ENCODE measurements at places on chromosomes 4 and X. TPM values are rescaled to one million over a fixed set of nuclear protein-coding genes. Genes with fewer than 3 reads are reported as not detected.
A peak's percentile ranks its signal among the peaks of the same experiment; 100 is the strongest.

PNMA6A gene
- total RNA-seq = 0.36 TPM

DNA sequence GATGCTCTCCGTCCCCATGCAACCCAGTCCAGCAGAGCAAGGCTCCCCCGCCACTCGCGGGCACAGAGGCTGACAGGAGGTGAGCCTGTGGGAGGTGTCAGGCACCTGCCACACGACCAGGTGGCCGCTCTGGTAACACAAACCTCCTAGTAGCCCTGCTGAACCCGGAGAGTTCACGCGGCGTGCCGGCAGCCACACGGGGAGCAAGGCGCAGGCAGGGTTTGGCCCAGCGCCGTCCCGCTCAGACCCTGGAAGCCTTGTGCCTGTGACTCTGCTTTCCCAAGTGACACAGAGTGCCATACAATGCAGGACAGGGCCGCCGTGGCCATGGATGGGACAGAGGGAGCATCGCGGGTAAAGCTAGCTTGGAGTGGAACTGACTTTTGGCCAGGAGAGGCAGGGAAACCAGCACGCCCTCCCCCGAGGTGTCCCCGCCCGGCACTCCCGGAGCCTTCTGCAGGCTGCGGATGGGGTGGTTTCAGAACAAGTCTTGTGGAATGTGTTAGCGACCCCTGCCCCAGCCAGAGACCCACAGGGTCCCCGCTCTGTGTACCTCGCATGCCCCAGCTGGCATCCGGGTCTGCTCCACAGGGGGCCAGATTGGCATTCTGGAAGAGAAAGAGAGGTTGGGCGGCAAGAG lies 44.7 kb upstream of the AFAP1 start:
- H3K27me3 ChIP-seq = no peaks in the 10 kb centered on the region
- DNase-seq = no peak
- H3K4me3 ChIP-seq = no peak overlapping the region
- H3K27ac ChIP-seq = peak overlapping the region; percentile 58
- peaks cover 19% of the 10 kb centered on the region for H3K4me1 ChIP-seq

- peaks cover 8% of the 10 kb centered on the region for H3K4me1 ChIP-seq
- no peak overlapping the region for H3K27ac ChIP-seq
- no peak overlapping the region for H3K4me3 ChIP-seq
- no peaks in the 10 kb centered on the region for H3K36me3 ChIP-seq
- no peak for DNase-seq
Observed at GRCh38 chr4:78297116-78297800, 240.1 kb downstream of the FRAS1 start.

DNA sequence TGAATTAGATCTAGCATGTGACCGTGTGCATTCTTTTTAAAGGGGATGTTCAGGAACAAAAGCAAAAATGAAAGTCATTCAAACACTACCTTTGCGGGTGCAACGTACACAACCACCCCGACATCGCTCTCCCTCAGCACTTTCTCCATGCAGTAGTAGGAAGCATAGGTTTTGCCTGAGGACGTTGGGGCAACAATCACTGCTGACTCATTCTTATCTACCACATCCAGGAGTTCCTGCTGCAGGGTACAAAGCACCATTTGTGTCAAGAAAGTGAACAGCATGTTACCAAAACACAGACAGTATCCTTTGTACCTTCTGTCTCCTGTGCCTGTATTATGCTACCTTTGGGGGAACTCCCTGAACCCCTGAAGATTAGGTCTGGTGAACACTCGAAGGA lies 58.6 kb downstream of the DDX60L start:
- no peak overlapping the region for H3K4me3 ChIP-seq
- no peaks in the 10 kb centered on the region for H3K36me3 ChIP-seq
- no peaks in the 10 kb centered on the region for H3K27me3 ChIP-seq

DNA sequence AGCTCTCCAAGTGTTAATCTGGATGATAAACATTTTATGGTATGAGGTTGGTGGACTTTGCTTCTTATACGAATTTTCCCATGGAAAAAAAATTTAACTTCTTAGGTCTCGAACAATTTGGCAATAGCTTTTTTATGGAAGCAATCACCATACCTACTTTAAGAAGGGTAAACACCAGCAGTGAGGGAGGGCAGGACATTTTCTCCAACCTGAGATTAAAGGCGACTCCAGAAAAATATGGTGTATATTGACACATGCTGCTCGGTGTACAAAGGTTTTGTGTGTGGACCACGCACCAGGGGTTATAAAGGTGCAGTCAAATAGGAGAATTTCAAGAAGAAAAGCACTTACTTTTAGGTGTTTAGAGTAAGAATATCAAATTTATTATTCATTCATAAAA lies 34.2 kb upstream of the SULT1E1 start:
- H3K27ac ChIP-seq = no peak overlapping the region
- H3K4me1 ChIP-seq = no peaks in the 10 kb centered on the region
- DNase-seq = no peak
- H3K27me3 ChIP-seq = no peaks in the 10 kb centered on the region

CSN3 gene
- not detected for total RNA-seq

GRCh38 chr4:89657931-89658700 lies 178.8 kb downstream of the SNCA start:
- no peaks in the 10 kb centered on the region for H3K4me1 ChIP-seq
- H3K27ac ChIP-seq = no peak overlapping the region
- DNase-seq = no peak

GRCh38 chr4:93748373-93749291 lies 79.9 kb upstream of the ATOH1 start:
- no peaks in the 10 kb centered on the region for H3K36me3 ChIP-seq
- no peak overlapping the region for H3K4me3 ChIP-seq
- H3K27me3 ChIP-seq = no peaks in the 10 kb centered on the region
- H3K4me1 ChIP-seq = no peaks in the 10 kb centered on the region
- DNase-seq = no peak

DNA sequence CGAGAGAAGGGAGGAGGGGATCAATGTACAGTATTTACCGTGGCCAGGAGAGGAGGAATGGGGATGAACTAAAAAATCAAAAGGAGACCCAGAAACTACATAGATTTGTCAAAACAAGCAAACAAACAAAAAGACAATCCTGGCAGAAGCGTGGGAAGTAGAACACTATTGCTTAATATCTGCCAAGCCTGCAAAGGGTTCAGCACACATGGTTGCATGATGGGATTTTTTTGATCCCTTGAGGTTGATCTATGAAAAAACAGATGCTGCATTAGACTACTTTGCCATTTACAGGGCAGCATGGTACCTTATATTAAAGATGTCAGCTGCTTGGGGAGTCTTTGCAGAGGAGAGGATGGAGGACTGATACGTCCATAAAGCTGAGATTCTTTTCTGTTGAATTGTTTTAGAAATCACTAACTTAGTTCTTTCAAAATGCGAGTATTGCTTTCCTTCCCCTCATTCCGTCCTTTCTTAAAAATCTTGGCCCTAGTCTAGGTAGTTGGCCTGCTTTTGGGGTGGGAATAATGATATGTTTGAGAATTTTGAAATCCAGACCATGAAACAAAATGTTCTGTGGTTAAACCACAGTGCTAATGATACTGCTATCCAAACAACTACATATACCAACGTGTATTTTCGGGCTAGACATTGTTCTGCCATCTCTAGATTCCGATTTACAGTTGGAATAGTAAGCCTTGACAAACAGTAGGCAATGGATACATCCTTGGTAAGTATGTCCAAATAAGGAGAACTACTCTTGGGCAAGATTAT lies 39.6 kb upstream of the TMEM150C start:
- no peaks in the 10 kb centered on the region for H3K36me3 ChIP-seq
- no peak overlapping the region for H3K4me3 ChIP-seq
- DNase-seq = no peak
- no peaks in the 10 kb centered on the region for H3K27me3 ChIP-seq

DNA sequence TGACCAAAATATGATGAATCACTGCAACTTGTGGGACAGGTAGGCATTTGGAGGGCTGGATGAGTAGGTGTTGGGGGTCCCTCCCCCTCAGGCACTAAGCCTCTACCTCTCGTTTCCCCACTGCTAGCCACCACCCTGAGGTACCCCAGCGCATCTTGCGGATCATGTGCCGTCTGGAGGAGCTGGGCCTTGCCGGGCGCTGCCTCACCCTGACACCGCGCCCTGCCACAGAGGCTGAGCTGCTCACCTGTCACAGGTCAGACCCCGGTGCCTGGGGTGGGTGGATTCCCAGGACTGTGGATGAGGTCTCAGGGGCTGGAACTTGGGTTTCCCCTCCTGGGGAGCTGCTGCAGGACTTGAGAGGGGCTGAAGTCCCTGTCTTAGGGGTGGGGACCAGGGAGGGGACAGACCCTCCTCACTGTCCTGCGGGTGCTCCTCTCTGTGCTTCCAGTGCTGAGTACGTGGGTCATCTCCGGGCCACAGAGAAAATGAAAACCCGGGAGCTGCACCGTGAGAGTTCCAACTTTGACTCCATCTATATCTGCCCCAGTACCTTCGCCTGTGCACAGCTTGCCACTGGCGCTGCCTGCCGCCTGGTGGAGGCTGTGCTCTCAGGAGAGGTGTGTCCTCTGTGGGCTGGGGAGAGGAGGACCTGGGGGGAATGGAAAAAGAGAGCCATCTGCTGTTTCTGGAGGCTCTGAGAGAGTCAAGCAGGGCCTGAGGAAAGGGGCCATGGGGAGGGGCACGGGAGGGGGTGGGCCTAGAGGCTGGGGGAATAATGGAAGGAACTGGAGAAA lies 10.1 kb upstream of the ERAS start:
- DNase-seq = no peak
- H3K4me3 ChIP-seq = no peak overlapping the region
- no peak overlapping the region for H3K27ac ChIP-seq
- H3K27me3 ChIP-seq = no peaks in the 10 kb centered on the region
- H3K36me3 ChIP-seq = no peaks in the 10 kb centered on the region

HSFX1 gene
- total RNA-seq = 0.42 TPM

DUSP9 gene
- not detected for total RNA-seq

TSC22D3 gene
- total RNA-seq = 1,948 TPM

ADH1A gene
- 0.33 TPM for total RNA-seq

GRCh38 chr4:167688660-167689142 lies 403.6 kb upstream of the ANXA10 start:
- no peaks in the 10 kb centered on the region for H3K36me3 ChIP-seq
- peak overlapping the region; percentile 34 for H3K4me3 ChIP-seq
- H3K27me3 ChIP-seq = no peaks in the 10 kb centered on the region
- H3K4me1 ChIP-seq = no peaks in the 10 kb centered on the region
- DNase-seq = no peak

DNA sequence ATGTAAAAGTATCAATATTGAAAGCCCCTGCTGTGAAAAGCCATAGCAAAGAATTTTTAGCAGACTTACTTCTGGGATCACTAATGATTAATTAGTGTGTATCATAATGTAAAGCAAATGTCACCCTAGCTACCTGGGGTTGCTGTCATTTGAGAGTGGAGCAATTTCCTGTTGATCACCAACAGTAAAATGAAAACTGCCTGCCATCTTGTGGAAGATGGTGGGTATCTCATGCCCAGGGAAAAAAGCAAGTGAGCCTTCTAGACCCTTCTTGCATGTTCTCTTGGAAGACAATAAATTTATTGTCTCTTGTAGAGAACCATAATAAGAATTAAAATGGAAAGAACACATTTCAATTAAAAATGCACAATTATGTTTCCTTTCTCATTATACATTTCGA lies 360.2 kb downstream of the ZIC3 start:
- no peaks in the 10 kb centered on the region for H3K36me3 ChIP-seq
- DNase-seq = no peak
- no peak overlapping the region for H3K27ac ChIP-seq
- no peaks in the 10 kb centered on the region for H3K27me3 ChIP-seq
- H3K4me1 ChIP-seq = no peaks in the 10 kb centered on the region
- no peak overlapping the region for H3K4me3 ChIP-seq

DNA sequence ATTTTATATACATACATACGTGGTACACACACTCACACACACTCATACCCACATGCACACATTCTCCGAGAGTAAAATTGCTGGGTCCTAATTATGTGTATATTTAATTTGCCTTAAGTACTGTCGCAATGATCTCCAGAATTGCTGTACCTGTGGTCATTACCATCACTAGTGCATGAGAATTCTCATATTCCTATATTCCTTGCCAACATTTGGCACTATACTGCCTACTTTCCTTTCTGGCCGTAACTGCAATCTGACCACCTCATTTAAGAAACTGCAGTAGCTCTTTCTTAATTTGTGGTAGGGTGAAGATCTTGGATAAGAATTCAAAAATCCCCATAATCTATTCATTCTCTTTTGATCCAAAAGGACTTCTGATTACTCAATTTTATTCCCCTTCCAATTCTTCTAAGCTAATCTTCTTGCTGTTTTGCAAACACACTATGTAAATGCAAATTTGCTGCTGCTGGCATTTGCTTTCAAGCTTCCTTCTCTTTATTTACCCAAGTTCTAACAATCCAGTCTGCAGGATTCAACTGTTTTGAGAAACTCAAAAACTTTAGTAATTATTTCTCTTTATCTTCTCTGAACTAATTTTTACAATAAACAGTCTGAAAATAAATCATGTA lies 45.1 kb downstream of the ASIC5 start:
- H3K4me1 ChIP-seq = no peaks in the 10 kb centered on the region
- DNase-seq = no peak
- H3K27me3 ChIP-seq = no peaks in the 10 kb centered on the region

DNA sequence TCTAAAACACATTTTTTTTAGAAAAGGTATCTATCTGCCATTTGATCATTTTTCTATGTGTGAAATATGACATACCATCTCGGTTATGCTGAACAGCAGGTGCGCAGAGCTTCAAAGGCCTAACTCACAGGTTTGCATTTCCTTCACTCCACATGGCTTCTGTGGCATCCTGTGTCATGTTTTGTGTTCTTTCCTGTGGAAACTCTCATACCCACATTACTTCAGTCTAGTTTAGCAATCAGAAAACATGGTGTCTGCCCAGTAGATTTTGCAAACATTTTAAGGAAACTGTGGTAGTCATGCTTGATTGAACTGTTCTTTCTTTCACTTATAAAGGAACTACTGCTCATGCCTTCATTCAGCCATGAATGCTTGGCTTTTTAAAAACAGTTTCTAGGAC lies 11.3 kb upstream of the ARAP2 start:
- no peaks in the 10 kb centered on the region for H3K36me3 ChIP-seq
- H3K4me1 ChIP-seq = no peaks in the 10 kb centered on the region
- H3K27me3 ChIP-seq = no peaks in the 10 kb centered on the region
- no peak for DNase-seq

GRCh38 chr4:10020871-10021652 lies at the start of gene SLC2A9:
TSS of gene SLC2A9 (minus strand) at chr4:10021497. CDS start at chr4:10021429, 68 bp downstream.
- H3K27me3 ChIP-seq = no peaks in the 10 kb centered on the region
- no peak for DNase-seq
- H3K27ac ChIP-seq = peak within 1 kb of the TSS; percentile 86
- peaks cover 16% of the 10 kb centered on the region for H3K4me1 ChIP-seq
- H3K4me3 ChIP-seq = no peak within 1 kb of the TSS

All from gastrocnemius medialis (tissue), 4 donors.